ENCODE measurements at places on chromosomes 7 and 10.

GRCh38 chr10:133440633-133441285, 13.0 kb upstream of the SCART1 start:
- DNase-seq, result no peak

DNA sequence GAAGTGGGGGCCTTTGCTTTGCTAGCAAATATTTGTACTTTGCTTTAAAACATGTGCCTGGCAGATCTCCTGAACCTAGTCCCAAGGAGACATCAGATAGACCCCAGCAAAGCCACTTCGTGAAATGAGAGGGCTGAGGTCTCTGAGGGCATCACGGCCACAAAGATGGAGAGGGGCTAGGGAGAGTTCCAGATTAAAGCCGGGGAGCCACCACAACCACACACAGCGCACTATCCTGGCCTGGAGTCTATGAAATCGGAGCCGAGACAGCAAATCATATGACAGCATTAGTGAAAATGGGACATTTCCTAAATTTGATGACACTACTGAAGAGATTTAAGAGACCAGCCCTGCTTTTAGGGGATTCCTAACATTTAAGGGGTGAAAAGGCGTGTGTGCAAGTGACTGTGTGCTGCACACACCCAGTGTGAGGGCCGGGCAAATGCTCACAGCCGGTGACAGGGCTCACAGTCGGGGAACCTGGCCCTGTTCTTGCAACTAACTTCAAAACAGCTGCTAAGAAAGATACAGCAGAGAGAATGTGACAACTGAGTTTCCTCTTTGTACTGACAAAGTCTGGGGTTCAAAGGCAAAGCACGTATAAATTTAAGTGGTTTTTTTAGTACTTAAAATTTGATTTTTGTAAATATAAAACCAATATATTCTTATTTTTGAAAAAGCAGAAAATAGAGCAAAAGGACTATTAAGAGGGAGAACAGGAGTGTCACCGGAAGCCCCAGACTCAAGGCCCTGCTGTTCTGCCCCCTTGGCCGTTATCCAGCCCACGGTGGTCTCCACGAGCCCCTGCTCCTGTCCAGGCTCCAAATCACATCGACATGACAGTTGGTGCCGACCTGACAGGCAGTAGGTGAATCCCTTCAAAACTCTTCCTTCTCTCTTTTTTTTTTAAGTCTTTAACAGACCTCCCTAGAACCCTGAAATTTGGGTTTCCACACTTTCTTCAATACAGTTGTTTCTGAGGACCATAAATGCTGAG, 49.5 kb downstream of the VIPR2 start:
- no peak for DNase-seq

DNA sequence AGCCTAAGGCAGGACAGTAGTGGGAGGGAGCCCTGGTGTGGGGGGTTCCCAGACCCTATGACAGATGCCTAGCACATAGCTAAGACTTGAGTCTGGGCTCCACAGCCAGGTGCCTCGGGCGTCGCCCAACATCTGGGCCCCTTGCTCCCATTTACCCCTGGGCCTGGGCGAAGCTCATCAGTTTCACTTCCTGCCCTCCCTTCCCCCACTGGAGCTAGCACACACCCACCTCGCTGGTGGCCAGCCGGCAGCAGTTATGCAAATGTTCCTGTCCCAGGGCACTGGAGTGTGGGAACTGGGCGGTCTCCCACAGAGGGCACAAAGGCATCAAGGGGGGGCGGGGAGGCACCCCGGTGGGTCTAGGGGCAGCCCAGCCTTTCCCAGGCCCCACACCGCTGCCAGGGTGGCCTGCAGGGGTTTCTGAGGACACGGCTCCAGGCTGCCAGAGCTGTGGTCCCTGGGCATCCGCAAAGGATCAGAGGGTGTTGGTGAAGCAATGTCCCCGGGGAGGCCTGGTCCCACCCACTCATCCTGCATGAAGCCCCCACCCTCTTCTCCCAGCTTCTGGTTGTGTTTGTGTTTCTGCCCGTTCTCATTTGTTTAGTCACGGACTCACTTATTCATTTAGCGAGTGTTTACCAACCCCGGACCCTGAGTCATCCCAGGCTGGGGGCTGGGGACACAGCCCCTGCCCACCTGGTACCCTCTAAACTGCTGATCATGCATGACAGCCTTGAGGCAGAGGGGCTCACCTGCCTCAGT, 20.4 kb downstream of the SH2B2 start:
- no peak for DNase-seq

DNA sequence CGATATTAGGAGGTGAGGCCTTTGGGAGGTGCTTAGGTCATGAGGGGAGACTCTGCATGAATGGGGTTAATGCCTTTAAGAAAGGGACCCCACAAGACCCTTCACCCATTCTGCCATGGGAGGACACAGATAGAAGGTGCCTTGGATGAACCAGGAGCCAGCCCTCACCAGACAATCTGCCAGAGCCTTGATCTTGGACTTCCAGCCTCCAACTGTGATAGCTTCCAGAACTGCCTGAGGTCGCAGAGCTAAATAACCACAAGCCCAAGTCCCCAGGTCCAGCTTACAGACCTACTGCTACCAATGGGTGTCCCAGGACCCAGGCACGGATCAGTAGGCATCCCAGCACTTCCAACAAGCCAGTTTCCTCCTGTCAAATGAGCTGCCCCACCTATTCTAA, 37.5 kb downstream of the TNS3 start:
- no peak for DNase-seq

DNA sequence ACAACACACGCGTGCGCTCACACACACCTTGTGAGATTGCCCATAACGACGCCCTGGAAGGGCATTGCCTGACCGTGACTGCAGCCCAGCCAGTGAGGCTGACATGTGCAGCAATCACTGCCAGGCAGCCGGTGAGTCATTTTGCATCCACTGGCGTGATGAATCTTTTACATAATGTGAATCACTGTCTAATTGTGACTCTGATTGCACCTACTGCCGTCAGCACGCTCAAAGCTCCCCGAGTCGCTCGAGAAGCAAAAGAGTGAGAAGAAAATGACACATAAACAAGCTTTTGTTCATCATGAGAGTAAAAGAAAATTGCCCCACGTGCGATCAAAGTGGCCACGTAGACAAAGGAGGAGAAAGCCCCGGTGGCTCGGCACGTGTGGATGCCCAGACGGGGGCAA, 117.4 kb upstream of the PFKP start:
- peak; percentile 1 for DNase-seq

DNA sequence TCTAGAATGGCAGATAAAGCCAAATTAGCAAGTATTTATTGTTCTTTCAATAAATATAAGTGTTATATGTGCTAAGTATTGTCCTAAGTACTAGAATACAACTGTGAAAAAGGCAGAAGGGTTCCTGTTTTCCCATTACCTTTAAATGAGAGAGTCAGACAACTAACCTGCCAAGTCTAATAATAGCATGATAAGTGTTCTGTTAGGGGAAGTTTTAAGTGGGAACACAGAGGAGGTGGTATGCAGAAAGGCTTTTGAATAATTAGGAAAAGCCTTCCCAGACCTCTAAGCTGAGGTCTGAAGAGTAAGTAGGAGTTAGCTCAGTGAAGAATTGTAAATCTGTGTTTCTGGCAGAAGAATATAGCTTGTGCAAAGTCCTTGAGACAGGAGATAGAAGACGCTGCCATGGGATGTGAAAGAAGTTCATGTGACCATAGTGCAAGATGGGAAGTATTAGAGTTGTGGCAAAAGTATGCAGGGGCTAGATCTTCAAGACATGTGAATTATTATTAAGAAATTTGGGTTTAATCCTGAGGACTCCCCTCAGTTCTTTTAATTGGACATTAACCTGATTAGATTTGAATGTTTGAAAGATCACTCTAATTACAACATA, 12.5 kb downstream of the SHOC2 start:
- no peak for DNase-seq

GRCh38 chr10:76558586-76558985, 1079.0 kb downstream of the KCNMA1 start:
- DNase-seq, result no peak

GRCh38 chr10:25933653-25934608, at the start of gene MYO3A:
Gene MYO3A (plus strand): TSS chr10:25934229. CDS start chr10:25952111, 17,882 bp downstream.
- DNase-seq, result no peak

- no peak for DNase-seq
These were observed 126.0 kb upstream of the GDF10 start for GRCh38 chr10:47173929-47174442.

- DNase-seq, result no peak
These were observed 739.1 kb downstream of the MAGI2 start for GRCh38 chr7:78714356-78714755.

- no peak for DNase-seq
These were observed 75.6 kb upstream of the LYZL2 start for GRCh38 chr10:30705101-30705624.

DNA sequence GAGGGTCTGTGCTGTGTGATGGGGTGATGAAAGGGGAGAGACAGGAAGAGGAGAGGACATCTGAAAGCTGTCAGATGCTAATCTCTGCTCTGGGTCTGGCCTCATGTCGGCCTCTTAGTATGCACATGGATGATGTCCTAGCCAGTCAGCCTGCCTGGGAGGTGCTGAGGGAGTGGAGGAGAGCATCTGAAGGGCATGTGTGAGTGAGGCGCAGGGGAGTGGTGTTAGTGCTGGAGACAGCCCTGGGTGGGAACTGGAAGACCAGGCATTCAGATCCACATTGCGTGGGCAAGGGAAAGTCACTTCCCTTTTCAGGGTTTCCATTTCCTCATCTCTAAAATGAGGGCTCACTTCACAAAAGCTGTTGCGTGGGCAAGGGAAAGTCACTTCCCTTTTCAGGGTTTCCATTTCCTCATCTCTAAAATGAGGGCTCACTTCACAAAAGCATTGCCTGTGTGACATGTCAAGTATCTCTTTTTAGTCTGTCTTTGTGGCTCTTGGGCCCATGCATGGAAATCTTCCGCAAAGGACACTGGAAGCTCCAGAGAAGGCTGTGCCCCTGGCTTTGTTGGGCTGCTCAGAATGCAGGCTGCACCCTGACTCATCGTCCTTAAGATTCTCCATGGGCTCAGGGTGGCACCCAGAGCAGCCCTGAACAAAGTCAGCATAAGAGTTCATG, 10.0 kb downstream of the SFTPD start:
- DNase-seq, result no peak

DNA sequence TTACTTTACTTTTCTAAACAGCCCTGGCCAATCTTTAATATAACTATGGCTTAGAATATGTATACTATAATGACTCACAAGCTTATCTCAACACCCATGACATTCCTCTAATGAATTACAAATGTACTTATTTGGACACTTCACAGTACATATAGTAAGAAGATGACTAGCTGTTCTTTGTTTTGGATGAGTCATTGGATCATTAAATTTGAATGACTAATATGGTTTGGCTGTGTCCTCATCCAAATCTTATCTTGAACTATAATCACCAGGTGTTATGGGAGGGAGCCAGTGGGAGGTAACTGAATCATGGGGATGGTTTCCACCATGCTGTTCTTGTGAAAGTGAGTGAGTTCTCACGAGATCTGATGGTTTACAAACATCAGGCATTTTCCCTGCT, 807.5 kb upstream of the SORCS1 start:
- DNase-seq, result no peak

DNA sequence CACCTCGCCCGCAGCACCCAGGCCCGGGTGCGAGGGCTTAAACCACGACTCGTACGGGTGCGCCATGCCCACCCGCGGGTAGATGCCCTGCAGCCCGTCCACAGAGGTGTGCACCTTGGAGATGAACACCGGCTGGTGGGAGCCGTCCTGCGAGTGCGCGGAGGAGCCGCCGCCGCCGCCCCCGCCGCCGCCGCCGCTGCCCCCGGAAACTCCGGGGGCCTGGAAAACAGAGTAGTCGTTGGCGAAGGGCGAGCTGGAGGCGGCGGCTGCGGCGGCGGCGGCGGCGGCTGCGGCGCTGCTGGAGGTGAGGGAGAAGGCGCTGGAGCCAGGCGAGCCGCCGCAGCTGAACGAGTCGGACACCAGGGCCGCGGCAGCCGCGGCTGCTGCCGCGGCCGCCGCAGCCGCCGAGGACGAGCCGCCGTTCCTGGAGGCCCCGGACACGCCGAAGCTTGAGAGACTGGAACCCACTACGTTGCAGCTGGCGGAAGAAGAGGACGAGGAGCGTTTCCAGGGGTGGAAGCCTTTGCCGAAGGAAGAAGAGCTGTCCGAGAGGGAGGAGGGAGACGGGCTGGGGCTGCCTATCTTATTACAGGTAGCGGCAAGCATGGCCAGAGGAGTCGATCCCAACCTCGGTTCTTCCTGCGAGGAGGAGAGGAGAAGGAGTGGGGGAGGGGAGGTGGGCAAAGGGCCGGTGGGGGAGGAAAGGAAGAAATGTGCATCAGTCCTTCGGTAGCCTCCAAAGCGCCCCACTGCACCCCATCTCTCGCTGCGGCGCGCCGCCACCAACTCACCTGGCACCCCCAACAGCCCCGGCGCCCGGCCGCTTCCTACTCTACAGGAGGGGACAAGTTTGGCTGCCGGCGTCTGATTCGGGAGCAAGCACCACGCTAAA, 1.3 kb downstream of the SP8 start:
- no peak for DNase-seq

DNA sequence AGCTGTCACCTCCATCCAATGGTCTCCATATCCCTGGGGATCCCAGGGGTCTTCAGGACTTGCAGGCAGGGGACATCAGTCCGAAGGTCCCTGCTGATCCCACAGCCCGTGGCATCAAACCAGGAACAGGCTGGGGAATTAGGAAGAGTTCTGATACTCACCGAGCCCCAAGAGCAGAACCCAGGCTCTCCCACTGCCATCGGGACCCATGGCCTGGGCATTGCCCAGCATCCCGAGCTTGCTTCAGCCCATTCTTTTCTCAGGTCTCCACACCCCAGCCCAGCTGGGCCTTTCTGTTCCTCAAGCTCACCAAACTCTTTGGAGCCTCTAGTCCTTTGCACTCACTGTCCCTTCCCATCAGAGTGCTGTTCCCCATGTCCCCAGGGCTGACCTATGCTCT, 280.9 kb downstream of the GRID1 start:
- no peak for DNase-seq

GRCh38 chr7:45292481-45292880, 134.9 kb downstream of the RAMP3 start:
- no peak for DNase-seq

GRCh38 chr10:72218325-72218724, 2.2 kb upstream of the ASCC1 start:
- no peak for DNase-seq

- no peak for DNase-seq
These were observed 70.2 kb upstream of the RAPGEF5 start for GRCh38 chr7:22427104-22427503.

DNA sequence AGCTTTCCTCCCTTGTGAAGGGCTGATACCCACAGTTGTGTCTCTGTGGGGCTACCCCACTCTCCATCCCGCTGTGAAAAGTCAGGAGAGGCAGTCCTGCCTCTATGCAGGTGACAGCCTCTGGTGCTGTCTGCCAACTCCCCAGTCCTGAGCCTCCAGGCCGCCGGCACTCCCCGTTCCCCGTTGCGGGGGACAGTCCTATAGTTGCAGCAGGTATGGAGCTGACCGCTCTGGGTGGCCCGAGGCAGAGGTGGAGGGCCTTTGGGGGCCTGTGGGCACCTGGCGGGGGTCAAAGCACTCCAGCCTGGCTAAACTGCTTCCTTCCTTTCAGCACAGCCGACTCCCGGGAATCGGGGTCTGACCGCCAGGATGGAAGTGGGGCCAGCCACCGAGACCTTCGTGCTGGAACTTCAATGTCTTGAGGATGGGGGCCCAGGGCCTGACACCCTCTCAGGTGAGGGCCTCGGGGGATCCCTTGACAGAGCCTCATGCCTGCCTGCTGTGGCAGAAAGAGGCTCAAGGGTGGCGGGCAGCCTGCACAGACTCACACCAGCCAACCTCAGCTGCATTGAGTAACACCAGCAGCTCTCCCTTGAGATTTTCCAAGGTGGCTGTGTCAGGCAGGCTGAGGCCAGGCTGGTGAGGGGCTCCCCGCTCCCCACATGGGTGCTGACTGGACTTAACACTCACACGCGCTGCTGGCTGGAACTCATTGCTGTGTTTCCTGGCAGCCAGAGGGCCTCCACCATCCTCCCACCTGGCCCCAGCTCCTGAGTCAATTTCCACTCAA, 1.6 kb downstream of the ZNF853 start:
- no peak for DNase-seq
